ENCODE measurements at places on chromosomes 5 and 9.

DNA sequence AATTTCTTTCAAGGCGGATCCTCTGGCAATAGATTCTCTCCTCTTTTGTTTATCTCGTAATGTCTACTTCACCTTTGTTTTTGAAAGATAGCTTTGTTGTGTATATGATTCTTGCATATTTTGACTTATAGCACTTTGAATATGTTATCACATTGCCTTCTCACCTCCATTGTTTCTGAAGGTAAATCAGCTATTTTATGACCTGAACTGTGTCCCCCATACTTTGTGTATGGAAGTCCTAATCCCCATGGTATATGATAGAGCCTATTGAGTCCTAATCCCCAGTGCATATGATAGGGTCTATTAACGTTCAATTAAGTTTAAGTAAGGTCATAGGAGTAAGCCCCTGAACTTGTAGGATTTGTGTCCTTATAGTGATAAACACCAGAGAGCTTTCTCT lies 910.2 kb upstream of the NUDT12 start:
- DNase-seq, result no peak

DNA sequence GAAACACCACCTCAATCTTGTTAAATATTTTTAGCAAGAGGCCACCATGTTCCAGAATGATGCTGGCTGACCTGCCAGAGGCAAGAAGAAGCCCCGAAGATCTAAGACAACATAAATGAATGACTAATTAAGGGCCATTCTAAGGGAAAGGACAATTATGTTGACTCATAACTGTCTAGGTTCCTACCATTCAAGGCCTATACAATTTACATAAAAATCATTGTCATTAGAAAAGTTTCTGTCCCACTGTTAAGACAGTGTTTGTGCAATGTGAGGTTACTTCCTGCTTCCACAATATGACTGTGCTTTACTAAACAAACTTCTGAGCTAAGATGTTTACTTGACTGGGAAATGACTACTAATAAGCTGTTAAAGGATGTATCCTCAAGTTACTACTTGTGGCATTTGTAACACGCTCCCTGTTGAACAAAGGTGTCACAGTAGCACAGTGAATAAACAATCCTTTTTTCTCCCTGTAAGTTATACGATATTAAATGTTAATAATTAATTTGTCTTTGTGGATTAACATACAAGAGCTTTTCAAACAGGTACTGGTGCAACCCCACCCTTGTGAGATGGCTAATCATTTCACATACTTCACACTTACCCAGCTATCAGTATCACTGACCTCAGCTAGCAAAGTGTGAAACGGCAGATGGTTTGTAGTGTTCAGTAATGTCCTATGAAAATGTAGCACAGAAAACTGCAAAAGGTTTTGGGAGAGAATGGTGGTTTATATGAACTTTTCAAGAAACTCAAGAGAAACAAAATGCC lies 195.8 kb downstream of the EFNA5 start:
- no peak for DNase-seq

DNA sequence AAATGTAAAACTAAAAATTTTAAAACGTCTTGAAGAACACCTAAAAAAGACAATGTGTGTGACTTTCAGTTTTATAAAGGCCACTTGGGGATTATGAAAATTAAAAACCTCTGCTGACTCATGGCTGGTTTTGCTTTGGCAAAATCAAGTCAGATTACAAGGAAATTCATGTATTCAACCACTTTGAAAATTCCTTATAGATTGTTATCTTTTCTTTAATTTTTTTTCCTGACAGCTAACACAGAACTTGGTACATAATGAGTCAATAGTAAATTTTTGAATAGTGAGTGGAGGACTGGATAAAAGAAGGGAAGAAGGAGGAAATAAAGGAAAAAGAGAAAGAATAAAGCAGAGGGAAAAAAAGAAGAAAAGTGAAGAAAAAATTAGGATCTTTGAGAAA lies 1774.7 kb upstream of the ACO1 start:
- no peak for DNase-seq

DNA sequence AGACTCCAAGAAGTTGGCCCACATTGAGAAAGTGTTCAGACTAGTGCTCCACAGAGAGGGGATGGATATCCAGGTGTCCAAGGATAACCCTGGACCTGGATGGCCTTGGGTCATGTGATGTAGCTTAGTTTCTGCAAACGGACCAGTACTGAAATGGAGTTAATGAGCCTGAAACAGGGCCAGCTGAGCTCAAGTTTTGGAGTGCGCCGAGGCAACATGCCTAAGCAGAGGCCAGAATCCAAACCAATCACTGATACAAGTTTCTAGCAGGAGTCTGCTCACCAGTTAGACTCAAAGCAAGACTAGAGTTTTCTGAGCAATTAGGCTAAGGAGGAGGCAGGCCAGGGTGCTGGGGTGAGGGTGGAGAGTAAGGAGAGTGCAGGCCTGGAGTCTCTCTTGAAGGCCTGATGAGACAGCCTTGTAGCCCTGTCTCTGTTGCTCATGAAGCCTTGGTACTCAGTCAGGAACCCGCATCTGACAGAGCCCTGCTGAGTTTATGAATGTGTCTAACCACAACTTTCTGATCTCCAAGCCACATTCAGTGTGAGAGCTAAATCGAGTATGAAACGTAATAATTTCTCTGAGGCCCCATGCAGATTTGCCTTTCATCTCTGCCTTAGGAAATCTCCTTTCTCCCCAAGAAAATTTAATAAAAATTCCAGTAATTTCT lies 68.9 kb upstream of the EQTN start:
- DNase-seq, result no peak

- no peak for DNase-seq
Observed at GRCh38 chr9:71557310-71557709, 211.0 kb downstream of the CEMIP2 start.

GRCh38 chr9:2023042-2023441 lies 7.9 kb downstream of the SMARCA2 start:
- no peak for DNase-seq

GRCh38 chr9:122332083-122332482 lies 38.7 kb upstream of the PTGS1 start:
- no peak for DNase-seq
